Stimulated activated CD4-positive, alpha-beta T cell treated with anti-CD3 and anti-CD28 coated beads, Interleukin-2, amount 100 ng/mL, for 48 hours (primary cell): ENCODE measurements at places on chromosomes 1 and 21.

GRCh38 chr1:164602480-164603093 is 43.6 kb downstream of the PBX1 start:
- DNase-seq: no peak

GRCh38 chr1:67061266-67061665 is 7.3 kb upstream of the SLC35D1 start:
- no peak for DNase-seq

DNA sequence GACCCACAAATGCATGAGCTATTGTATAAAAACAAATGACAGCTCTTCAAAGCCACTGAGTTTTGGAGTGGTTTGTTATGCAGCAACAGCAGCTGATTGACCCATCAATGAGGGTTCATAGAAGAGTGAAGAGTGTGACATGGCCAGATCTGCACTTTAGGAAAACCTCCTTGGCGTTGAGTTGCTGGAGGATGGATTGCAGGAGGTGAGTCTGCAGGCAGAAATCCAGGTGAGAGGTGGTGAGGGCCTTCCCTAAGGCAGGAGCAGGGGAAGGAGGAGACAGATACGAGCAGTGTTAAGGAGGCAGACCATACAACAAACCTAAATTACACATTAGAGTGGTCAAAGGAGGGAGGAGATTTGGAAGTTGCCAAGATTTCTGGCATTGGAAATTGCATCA is 169.3 kb upstream of the CSF3R start:
- no peak for DNase-seq

DNA sequence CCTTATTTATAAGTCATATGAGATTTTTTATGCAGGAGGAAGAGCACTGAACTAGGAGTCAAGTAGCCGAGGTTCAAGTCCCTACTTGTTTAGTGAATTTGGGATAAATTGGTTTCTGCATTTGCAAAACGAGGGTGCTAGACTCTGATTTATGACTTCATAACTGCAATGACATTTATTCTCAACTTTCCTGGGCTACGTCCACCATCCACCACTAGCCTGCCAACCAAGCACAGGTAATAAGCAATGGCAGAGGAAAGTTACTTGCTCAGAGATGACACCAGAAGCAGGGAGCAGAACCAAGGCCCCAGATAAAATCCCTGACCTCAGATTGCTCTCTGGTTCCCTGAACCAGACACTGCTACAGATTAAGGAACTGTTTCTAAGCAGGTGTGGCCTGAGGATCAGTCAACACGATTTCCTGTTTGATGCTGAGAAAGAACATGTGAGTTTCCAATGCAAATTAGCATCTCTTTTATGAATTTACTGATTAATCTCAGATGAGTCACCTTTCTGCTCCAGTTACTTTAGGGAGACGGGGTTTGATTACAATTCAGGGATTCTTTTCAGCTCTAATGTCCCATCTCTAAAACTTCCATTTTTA is 52.7 kb downstream of the PLPP3 start:
- DNase-seq: no peak

DNA sequence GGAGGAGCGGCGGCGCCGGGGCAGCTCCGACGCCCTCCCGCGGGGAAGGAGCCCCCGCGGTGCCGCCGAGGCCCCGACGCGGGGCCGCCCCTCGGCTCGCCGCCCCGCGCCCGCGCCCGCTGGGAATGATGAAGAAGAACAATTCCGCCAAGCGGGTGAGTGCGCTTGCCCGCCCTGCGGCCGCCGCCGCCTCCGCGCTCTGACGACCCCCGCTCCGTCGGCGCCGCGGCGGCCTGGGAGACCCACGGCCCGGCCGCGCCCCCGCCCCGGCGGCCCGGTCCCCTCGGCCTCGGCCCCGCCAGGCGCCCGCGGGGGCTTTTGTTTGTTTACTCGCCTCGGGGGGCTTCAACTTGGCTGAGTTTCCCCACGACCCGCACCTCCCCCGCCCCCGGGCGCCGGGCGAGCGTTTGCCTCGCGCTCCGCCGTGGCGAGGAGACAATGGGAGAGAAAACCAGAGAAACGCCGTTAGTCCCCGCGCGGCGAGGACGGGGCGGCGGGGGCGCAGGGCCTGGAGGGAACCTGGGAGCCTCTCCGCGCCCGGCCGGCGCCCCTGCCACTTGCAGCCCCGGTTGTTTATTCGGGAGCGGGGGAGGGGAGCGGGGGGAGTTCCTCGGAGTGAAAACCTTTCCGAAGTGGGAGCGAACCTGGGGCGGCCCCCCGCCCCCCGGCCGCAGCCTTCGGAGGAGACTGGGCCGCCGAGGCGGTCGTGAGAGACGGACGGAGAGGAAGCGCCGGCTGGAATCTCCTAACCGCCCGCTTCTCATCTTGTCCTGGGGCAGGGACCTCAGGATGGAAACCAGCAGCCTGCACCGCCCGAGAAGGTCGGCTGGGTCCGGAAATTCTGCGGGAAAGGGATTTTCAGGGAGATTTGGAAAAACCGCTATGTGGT is 661 bp downstream of the PLEKHO1 start:
- DNase-seq: no peak

DNA sequence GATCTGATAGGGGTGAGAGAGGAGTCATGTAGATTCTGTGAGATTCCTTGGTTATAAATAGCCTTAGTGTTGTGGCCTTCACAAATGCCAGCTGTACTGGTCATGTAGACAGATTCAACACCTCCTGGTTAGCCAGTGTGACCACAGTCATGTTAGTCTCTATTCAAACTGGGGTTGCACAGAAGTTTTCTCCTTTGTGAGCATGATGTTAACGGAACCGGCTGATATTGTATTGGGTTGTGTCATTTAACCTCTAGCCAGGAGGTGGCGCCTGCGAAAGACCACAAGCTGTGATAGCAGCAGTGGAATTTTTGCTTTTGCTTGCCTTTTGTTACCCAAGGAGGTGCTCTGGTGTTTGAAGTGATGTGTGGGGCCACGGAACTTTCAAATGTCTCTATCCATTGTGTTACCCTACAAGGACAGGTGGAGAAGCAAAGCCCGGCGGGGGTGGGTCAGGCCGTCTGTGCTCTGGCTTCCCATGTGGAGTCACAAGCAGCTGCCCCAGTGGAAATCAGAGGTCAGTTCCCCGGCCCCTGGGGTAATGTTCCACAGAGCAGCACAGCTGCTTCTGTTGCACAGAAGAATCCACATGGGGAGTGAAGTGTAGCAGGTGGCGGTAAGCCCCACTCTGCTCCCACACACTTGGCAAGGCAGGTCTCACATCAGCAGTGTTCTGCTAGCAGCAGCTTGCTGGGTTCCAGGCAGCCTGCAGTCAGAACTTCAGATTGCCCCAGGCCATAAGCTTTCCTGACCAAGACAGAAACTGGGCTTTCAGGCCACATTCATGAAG is 112.6 kb downstream of the ADAMTS1 start:
- no peak for DNase-seq

GRCh38 chr21:38863291-38863690 is 57.6 kb downstream of the ETS2 start:
- DNase-seq: no peak

GRCh38 chr21:42299324-42300044 is 15.7 kb downstream of the TFF3 start:
- DNase-seq: no peak

DNA sequence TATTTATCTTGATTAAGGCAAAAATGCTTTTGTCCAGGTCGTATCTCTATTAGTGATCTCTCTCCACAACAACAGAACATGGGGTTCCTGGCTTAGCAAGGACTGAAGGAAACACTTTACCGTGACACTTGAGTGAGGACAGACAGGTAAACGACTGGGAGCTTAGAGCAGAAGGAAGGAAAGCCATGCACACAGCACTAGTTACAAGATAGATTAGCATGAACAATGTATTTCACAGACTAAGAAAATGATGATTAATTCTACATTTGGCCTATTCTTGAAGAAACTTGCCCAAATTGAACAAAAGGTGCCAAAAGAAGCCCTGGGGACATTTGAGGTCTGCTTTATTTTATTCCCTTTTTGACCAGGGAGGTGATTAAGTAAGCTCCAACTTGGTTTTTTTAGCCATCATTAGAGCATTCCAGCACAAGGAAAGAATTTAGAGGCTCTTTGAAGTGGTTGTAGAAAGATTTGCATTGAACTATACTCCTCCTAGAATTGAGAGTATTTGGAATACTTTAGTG is 248.5 kb downstream of the USP25 start:
- no peak for DNase-seq

DNA sequence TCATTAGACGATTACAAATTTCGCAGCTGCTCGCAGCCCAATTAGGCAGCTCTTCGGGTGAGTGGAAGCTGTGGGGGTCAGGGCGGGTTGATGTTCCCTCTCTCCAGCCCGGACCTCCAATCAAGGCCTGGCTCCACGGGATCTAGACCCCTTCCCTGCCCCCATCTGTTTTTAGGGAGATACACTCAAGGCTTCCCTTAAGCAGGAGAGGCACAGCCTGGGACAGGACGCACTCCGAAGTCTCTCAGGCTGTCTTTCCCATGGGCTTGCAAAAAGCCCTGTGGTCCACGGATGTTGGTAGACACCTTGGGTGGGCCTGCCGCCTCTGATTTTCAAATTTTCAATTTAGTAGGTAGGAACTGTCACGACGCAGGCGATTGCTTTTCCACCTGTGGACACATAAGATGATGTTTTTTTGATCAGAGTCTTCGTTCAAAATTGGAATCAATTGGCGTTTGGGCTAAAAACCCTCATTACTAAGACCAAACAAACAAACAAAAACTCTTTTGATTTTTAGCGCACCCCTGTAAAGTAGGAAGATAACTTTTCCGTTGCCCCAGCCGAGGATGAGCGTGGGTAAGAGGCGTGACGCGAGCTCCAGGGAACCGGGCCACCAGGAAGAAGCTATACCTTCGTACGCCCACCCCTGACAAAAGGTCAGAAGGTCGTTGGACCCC is 2.5 kb upstream of the LHX8 start:
- no peak for DNase-seq

- no peak for DNase-seq
Measured at GRCh38 chr21:31893851-31894415, 21.1 kb downstream of the HUNK start.

GRCh38 chr1:108478429-108479015 is 28.4 kb downstream of the NBPF6 start:
- DNase-seq: no peak

- no peak for DNase-seq
Measured at GRCh38 chr1:58585581-58586151, 8.6 kb upstream of the TACSTD2 start.

DNA sequence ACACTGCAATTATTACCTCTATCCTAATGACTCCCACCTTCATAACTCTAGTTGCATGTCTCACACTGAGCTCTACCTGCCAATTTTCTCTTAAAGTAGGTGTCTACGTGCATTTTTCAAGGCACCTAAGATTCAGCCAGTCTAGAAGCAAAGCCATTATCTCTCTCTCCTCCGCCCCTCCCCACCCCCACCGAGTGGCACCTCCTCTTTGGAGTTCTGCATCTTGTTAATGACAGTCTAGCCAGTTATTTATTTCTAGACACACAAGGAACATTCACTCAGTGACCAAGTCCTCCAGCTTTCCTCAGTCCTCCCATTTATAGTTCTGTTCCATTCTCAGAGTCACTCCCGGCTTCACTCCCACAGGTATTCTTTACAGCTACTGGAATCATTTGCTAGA is 47.6 kb downstream of the ASTN1 start:
- DNase-seq: no peak

GRCh38 chr1:204523605-204524215 is 7.5 kb downstream of the MDM4 start:
- no peak for DNase-seq

- no peak for DNase-seq
Measured at GRCh38 chr1:223700388-223700918, 11.9 kb upstream of the CAPN2 start.
